ENCODE measurements at places on chromosomes 7 and 10.

DNA sequence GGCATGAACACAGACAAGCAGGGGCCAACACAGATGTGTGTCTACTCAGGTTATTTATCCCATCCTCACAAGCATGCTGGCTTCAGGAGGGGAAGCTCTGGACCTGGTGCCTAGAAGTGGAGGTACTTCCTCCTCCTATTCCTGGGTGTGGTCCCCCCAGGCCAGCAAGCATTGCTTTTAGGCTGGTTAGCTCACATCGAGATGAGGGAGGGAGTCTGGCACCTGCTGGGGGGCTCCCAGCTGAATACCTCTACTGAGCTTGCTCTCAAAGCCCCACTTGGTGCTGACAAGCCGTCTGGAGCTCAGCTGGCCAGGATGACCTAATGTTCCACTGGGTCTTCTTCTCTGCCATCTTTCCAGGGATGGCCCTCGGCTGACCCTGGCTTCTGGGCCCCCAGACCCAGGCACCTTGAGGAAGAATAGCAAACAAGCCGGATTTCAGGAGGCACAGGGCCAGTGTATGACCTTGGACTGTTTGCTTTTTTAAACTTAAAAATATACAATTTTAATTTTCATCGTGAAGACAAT, 26.8 kb downstream of the FAM241B start:
- no peak for DNase-seq

DNA sequence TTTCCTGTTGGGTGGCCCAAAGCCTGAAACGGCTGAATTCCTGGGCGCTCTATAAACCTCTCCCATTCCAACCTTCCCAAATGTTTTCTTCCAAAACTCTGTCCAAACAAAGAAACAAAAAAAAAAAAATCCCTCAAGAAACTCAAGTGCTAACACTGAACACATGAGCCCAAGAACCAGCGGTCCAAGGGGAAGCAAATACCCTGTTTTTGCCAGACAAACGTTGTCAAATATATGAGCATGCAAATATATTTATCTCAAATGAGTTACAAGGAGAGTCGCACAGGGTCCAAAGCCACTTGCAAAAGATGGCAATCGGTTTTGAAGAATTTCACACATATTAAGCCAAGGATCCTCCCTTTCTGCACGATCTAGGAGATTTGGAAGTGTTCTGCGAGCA, 23.3 kb upstream of the EMX2 start:
- no peak for DNase-seq

DNA sequence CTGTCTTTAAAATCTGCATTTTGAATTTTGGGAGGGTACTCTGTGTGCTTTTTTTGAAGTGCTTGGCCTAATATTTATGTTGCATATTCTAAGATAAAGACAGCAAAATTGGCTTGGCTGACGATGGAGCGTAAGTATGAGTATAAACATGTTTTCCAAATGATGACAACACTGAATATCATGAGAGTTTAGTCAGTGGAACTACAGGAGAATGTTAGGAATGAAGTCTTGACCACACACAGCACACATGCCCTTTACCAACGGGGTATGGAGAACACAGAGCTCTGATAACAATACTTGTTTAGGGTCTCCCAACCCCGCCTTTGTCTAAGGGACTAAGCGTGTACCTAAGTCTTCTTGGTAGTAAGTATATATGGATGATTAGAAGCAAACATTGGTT, 253.9 kb upstream of the FZD8 start:
- DNase-seq = no peak

DNA sequence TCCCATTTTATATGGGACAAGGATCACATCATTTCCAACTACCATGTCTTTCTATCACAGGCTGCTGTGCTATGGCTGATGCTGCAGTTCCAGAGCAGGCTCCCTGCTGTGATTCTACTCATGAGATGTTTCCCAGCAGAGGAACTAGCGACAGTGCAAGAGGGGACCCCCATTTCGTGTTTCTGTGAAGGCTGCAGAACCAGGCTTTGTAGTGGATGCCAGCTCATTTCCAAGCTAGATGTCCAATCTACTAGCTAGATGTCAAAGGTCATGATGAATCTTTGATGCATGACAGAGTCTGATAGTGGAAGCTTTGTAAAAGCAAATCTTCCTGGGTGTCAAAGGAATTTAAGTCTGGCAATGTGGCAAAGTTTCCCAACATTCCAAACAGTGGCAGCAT, 21.2 kb upstream of the MYO3A start:
- no peak for DNase-seq

Data from cortex of kidney (tissue), 1 donor.